ENCODE measurements at places on chromosomes 2 and 18.
A peak's percentile ranks its signal among the peaks of the same experiment; 100 is the strongest.

- DNase-seq, result no peak
These were observed 139.9 kb upstream of the PID1 start for GRCh38 chr2:229410946-229411345.

DNA sequence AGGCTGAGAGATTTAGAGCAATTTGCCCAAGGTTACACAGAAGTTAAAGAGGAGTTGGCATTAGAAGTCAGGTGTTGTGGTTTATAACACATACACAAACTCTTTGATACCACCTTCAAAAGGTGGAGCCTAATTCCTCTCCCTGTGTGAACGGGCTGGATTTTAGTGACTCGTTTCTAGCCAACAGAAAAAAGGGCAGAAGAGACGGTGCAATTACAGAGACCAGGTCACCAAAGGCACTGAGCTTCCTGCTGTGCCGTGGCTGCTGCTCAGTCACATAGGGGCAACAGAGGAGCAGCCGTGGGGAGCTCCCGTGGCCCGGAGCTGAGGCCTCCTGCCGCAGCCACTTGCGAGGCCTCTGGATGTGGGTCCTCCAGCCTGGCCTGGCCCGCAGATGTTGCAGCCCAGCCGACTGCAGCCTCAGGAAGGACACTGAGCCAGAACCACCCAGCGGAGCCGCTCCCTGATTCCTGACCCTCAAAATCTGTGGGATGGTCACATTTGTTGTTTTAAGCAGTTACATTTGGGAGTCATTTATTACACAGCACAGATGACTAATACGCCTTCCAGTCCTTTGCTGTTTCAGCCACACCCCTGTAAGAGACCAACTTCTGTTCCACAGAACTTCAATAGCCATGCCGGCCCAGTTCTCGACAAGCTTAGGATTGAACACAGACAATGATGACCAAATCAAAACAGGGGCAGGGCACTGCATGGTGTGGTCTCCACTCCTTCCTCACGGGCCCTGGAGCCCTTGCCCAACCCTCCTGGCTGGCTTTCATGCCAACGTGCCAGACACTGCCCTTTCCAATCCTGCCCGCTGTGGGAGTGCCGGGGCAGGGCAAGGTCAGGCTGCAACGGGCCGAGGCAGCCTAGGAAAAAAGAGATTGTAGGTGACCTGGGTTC, 17.1 kb downstream of the EDAR start:
- DNase-seq, result no peak

DNA sequence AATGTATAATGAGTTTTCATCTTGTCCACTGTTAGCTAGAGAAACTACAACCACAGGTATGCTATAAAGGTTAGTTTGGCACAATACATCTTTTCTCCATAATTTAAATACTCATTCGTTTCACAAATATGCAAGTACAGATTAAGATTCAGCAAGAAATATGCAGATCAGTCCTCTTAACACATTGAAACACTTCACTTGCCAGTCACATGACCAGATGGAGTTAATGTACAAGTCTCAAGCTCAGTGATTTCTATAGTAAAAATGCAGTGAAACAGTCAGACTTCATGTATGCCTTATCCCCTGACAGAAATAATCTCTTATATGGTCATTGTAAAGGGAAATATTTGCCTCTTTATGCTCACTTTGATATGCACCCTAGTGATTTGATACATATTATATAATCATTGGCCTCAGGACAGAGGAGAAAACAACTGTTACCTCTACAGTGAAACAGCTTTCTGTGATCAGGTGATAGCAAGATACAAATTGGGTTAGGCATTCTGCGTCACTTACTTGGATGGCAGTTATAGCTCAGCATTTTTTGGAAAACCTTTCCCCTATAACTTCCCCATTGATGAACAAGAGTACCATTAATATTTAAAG, 104.6 kb downstream of the TCF4 start:
- no peak for DNase-seq

DNA sequence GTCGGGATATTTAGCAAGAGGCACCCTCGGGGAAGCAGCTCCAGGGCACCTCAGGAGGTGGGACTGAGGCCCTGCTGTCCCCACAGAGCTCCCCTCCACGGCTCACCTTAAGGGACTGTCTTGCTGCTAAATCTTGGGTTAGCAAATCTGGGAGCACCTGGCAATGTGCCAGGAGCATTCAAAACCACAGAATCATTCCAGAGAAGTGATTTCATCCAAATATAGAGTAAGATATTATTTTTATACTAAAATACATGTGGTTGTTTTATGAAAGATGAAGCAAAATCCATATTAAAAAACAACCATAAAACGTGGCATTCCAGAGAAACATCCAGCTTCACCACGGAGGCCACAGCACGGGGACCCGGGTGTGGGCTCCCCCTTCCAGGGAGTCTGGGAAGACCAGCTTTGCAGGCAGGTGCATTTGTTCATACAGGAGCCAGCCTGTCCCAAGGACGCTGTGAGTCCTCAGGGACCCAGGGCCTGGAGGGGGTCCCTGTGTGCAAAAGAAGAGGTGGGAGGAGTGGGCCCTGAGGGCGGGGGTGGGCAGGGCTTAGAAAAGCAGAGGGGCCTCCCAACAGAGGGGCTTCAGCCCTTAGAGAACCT, 16.3 kb downstream of the HS1BP3 start:
- DNase-seq, result no peak

GRCh38 chr2:242038166-242038927, 168.8 kb downstream of the RTP5 start:
- DNase-seq, result no peak

- no peak for DNase-seq
These were observed 189.9 kb downstream of the CD226 start for GRCh38 chr18:69757733-69758132.

DNA sequence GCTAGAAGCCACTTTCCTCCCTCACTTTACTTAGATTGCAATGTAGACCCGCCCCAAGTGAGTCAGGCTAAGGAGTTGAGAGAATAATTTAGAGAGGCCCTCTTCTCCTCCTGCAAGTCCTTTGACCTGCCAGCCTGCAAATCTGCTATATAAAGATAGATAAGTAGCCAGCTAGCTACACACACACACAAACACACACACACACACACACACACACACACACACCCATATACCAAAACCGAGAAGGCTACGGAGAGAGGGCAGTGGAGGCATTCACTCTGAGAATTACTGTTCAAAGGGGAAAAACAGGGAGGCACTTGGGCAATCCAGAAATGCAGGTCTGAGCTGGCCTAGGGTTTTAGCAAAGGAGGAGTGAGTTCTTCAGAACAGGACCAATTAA, 23.0 kb upstream of the SMAD7 start:
- no peak for DNase-seq

GRCh38 chr2:152710713-152711112, 6.5 kb downstream of the PRPF40A start:
- DNase-seq, result no peak

DNA sequence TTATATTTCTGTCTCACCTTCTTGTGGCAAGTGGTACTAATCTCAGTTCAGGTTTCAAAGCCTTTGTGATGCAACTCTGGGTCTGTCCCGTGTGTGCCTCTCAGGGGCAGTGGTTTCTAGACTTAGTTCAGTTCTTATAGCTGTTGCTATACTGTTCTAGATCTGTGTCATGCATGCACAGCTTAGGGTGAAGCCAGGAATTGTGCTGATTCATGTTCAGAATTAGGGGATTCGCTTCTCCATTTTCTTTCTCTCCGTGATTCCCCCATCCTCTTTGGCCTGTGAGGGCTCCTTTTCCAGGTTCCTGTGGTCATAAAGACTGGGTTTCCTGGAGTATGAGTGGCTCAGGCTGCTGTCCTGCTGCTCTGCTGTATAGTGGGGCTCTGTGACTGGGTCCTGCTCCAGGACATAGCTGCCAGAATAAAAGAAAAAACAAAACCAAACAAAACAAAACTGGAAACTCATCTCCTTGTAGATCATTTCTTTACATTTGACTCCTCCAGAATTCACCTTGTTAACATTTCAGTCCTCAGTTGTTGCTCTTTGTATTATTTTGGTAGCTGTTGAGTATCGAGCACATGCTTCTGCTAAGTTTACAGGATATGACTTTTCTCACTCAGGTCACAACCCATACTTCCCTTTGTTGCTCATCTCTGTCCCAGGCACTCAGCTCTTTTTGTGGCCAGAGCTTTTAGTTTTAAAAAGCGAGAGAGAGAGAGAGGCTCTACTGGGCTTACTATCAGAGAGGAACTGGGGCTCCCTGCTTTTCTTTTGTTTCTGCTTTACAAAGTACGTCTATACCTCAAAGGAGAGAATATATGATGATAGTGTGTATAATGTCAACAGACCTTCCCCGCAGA, 34.2 kb downstream of the CERS6 start:
- no peak for DNase-seq

- no peak for DNase-seq
These were observed 117.3 kb downstream of the PIGN start for GRCh38 chr18:62069556-62069955.

- no peak for DNase-seq
These were observed 556.3 kb upstream of the CHAC2 start for GRCh38 chr2:53211201-53211774.

- no peak for DNase-seq
These were observed 94.2 kb downstream of the CD8B2 start for GRCh38 chr2:106581328-106581727.

DNA sequence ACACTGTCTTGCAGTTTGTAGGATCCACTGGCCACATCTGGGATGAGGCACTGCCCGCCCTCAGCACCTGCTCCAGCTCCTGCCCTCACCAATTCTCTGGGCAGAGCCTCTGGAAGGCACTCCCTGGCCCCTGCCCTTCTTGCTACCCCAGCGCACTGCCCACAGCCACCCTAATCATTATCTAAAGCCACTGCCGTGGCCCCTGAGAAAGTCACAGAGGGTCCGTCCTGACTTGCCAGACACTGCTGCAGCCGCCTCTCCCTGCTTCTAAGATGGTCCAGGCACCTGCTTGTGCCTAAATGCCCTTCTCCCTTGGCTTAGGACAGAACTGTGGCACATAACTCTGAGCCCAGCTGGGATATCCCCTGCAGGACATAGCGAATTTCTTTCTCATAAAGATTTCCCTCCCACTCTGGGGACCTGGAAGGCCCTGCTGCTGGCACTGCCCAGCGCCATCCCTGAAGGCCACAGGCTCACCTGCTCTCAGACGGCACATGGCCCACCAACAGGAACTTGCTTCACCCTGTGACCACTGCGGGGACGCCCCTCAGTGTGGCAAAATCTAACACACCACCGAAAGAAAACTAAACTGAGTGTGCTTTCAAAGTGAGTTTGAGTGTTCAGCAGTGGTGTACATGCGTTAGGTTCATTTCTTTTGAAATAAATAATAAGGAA, 244.9 kb downstream of the HDAC4 start:
- no peak for DNase-seq

- no peak for DNase-seq
These were observed 18.9 kb upstream of the RPL31 start for GRCh38 chr2:100983201-100983600.

GRCh38 chr2:72162574-72162973, 14.9 kb upstream of the CYP26B1 start:
- no peak for DNase-seq

DNA sequence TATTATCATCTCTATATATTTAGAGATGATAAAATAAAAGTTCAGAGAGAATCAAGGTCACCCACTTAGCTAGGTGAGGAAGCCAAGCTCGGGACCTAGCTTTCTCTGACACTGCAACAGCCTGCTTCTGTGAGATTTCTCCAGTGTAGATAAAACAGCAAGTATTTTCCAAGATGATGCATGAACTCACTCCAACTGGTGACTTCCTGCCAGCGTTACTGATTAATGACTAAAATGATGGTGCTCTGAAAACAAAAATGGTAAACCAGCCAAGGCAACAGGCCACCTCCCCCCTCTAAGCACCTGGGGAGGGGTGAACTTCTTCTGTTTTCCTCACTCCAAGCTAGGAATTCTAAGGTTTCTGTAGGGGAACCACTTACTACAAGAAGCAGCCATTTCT, 510.2 kb upstream of the ID2 start:
- no peak for DNase-seq

DNA sequence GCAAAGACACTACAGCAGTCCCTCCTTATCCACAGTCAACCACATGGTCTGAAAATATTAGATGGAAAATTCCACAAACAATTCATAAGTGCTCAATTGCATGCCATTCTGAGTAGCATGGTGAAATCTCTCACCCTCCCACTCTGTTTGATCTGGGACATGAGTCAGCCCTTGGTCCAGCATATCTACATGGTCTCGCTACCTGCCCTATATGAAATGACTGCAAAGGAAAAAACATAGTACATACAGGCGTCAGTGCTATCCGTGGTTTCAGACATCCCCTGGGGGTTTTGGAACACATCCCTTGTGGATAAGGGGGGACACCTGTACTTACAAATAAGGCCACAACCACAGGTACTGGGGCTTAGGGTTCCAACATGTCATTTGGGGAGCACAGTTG, 73.7 kb downstream of the CABLES1 start:
- no peak for DNase-seq

DNA sequence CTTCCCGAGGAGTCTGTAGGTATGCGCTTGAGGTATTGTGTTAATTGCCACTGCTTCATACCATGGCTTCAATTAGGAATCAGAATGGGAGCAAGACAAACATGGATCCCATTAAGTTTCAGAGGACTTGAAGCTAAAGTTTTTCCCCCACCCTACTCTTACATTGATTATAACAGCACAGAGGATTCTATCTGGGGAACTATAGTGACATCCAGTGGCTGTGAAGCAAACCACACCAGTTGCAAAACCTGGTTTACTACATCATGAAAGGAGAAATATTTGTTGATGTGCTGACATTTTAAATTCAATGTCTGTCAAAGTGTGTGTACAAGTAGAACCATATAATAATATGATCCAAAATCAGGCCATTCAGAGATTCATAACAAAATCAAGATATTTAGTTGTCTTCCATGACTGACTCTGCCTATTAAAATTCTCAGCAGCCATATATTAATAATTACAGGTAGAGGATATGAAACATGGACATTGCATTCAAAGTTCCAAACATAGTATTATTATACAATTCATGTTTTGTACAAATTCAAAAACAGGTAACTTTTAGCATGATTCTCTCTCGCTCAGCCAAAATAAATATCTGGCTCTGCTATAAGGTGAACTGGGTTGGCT, 82.9 kb downstream of the GRB14 start:
- peak; percentile 43 for DNase-seq

DNA sequence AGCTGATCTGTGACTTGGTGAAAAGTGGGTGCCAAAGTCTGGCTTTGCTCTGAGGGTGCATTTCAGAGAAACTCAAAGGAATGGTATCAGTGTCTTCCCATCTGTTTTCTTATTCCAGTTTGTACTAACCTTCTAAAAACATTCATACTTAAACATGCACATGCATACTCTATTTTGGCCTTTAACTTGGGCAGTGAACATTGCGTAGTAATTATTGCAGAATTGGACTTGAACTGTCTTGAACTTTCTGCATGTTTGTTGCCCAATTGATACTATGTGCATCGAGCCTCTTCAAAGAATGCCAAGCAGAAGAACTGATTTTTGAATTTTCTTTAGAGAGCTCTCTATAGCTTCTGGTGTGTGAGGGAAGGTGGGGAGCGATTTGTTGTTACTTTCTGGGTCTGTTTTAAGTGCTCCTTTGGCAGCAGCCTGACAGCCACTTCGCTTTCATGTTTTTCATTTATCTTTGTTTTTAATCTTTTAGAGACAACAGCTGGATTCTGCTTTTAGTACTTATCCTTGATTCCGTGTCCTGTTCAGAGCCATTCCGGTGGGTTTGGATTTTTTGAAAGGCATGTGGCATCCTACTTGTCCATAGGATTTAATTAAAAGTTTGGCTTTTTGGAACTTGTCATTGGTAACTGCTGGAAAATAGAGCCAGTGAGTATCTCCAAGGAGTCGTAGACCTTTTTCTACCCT, 159.2 kb downstream of the RAPGEF4 start:
- no peak for DNase-seq
